ENCODE measurements at places on chromosomes 11 and 22. TPM values are rescaled to one million over a fixed set of nuclear protein-coding genes. Genes with fewer than 3 reads are reported as not detected.

The NLRP6 gene
- total RNA-seq, result not detected

The C22orf31 gene
- total RNA-seq, result 0.17 TPM

The C11orf91 gene
- not detected for total RNA-seq

The C11orf65 gene
- total RNA-seq, result 1.8 TPM

The IGLL1 gene
- total RNA-seq, result not detected

The INS gene
- not detected for total RNA-seq

The INPP5J gene
- 0.26 TPM for total RNA-seq

DNA sequence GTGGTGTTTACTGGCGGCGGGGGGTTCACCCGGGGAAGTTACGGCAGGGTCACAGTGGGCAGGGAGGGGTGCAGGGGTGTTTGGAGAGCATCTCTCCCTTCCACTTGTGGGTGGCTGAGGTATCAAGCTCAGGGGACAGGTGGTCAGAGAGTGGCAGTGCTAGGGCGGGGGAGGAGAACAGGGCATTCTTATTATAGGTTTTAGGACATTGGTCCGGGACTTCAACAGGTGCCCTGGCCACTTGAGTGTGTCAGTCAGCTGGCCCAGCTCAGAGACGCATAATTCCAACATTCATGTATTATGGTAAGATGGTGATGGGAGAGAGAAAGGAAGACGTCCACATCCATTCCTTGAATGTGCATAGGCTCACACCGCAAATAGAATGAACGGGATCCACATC lies 101.7 kb downstream of the TEAD1 start:
- DNase-seq, result no peak
- no peaks in the 10 kb centered on the region for H3K27me3 ChIP-seq
- peaks cover 27% of the 10 kb centered on the region for H3K4me1 ChIP-seq
- no peak overlapping the region for H3K27ac ChIP-seq

DNA sequence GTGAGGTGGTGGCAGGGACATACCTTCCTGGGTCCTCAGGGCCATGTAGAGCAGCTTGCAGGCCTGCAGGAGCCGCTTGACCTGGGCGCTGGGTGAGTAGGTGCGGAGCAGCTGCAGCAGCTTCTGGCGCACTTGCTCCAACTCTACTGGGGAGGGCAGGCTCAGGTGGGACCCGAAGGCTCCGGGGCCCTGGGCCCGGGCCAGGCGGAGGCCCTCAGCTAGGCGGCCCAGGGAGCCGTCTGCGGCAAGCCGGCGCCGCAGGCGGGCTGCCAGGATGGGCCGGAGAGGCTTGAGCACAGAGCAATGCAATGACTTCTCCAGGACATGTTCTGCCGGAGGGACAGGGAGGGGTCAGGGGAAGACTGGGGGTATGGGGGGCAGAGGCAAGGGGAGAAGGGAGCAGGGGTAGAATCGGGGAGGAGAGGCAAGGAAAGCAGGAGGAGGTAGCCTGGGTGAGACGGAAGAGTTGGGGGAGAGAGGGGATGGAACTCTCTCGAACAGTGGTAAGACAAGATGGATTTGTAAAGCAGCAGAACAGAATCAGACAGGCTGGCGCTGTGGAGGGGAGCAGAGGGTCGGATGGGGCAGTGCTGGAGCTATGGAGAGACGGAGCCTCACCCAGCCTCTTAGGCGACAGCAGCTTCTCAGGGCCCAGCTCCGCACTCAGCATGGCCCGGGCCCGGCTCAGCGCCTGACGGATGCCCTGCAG lies 2.2 kb downstream of the RIN1 start:
- peak overlapping the region; percentile 43 for H3K27ac ChIP-seq
- H3K4me1 ChIP-seq, result peaks cover 35% of the 10 kb centered on the region
- DNase-seq, result no peak

DNA sequence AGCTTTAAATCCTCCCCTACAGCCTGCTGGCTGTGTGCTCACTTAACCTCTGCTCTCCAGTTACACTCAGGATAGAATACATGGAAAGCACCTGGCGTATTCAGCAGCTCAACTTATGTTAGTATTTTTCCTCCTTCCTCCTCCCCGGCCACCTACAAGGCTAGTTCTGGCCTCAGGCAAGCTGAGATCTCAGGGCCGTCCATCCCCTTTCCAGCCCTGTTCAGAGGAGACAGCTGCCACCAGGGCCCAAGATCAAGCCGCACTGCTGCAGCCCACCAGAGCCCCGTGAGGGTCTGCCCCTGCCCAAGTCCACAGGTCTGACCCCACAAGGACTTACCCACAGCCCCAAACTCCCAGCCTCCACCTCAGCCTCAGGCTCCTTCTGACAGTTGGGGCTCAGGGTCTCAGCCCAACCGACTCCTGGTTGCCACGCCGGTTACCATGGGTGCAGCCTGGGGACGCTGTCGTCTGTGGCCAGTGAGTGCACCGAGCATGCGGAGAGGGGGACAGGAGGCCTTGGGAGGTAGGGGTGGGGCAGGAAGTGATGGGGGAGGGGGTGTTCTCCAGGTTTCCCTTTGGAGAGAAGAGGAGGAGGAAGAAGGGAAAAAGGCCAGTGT lies at the start of gene C11orf16:
Gene C11orf16, minus strand, starts transcription at position 384 of the 617 bp plus-strand sequence. CDS start 639 bp downstream, outside the sequence.
- no peaks in the 10 kb centered on the region for H3K27me3 ChIP-seq
- DNase-seq, result no peak
- no peak within 1 kb of the TSS for H3K4me3 ChIP-seq
- H3K27ac ChIP-seq, result no peak within 1 kb of the TSS

- no peak overlapping the region for H3K4me3 ChIP-seq
- no peaks in the 10 kb centered on the region for H3K27me3 ChIP-seq
- no peak for DNase-seq
- no peak overlapping the region for H3K27ac ChIP-seq
These were observed 3.5 kb downstream of the IFT27 start for GRCh38 chr22:36772451-36772850.

DNA sequence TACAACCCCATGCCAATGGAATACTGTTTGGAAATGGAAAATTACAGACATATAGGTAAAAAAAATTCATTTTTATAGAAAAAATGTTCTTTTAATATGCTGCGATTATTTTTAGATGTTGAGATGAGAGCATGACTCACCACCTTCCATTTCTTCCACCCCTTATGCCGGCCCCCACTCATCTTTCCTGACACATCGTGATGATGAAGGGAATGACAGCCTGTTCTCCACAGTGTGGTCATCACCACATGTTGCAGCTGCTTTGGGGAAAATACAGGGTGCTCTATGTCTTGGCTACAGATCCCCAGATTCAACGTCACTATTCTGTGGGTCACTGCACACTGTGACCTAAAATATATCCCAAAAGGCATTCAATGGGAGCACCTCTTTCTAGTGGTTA lies 916.2 kb downstream of the METTL15 start:
- H3K4me3 ChIP-seq, result no peak overlapping the region
- no peaks in the 10 kb centered on the region for H3K27me3 ChIP-seq
- DNase-seq, result peak; percentile 56
- no peak overlapping the region for H3K27ac ChIP-seq
- H3K36me3 ChIP-seq, result no peaks in the 10 kb centered on the region

DNA sequence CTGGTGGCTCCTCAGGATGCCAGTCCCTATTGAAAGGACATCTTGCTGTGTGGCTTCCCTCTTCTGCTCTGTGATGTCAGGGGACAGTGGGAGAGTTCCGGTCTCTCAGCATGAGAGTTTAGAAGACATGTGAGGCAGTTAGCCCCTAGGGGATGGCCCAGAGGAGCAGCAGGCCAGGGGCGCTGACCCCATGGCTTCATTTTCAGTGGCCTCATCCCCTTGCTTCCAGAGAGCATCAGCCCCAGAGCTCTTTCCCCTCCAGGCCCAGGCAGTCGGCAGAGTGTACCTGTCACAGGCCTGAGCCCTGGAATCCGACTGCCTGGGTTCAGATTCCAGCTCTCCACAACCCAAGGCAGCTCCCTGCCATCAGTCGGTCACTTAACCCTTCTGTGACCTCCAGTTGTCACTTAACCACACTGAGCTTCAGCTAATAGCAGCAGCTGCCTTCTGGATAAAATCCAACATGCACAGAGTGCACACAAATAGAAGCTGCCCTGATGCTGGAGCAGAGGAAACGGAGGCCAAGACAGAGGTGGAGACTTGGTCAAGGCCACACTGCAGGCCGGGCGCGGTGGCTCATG lies 14.1 kb upstream of the LRRC10B start:
- peaks cover 2% of the 10 kb centered on the region for H3K27me3 ChIP-seq
- peaks cover 10% of the 10 kb centered on the region for H3K4me1 ChIP-seq
- no peaks in the 10 kb centered on the region for H3K36me3 ChIP-seq
- H3K4me3 ChIP-seq, result no peak overlapping the region

DNA sequence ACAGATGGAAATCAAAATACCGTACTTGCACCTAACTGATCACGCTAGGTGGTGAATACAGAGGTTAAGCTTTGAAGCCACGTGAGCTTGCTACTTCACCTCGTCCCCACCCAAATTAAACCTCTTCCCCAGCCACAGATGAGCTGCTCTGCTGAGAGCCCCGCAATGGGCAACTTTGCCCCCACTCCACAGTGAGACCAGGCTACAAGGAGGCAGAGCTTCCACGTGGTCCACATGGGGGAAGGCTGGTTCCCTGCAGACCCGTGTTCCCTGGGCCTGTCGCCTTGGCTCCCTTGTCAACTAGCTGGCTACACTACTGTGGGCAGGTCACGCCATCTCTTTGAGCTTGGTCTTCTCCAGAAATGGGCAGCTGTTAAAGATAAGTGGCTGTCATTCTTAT lies 10.9 kb downstream of the CD5 start:
- H3K4me3 ChIP-seq, result no peak overlapping the region
- H3K27ac ChIP-seq, result no peak overlapping the region
- no peak for DNase-seq
- H3K27me3 ChIP-seq, result no peaks in the 10 kb centered on the region
- H3K4me1 ChIP-seq, result no peaks in the 10 kb centered on the region
- no peaks in the 10 kb centered on the region for H3K36me3 ChIP-seq

GRCh38 chr11:60357771-60358170 lies 20.6 kb upstream of the MS4A7 start:
- no peaks in the 10 kb centered on the region for H3K4me1 ChIP-seq
- DNase-seq, result no peak
- H3K4me3 ChIP-seq, result no peak overlapping the region
- H3K36me3 ChIP-seq, result no peaks in the 10 kb centered on the region

DNA sequence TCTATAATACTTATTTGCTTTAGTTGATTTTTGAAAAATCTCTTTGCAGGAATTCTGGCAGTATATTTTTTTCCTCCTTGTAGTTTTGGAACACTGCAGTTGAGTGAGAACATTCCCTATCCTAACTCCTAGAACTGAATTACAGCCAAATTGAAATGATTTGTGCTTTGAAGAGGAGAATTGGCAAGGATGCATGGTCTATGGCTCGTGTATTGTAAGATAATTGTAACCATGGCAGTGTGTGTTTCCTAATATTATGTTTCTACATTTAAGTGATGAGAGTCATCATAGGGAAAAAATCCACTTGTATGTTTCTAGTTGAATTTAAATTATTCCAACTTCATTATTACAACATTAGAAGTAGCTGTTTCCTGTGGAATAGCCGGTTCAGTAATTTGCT lies 80.9 kb upstream of the MYO18B start:
- H3K27me3 ChIP-seq, result no peaks in the 10 kb centered on the region
- H3K36me3 ChIP-seq, result no peaks in the 10 kb centered on the region
- DNase-seq, result peak; percentile 17
- no peak overlapping the region for H3K4me3 ChIP-seq
- H3K4me1 ChIP-seq, result no peaks in the 10 kb centered on the region
- no peak overlapping the region for H3K27ac ChIP-seq

- H3K4me1 ChIP-seq, result peaks cover 33% of the 10 kb centered on the region
- H3K27ac ChIP-seq, result no peak overlapping the region
- no peaks in the 10 kb centered on the region for H3K36me3 ChIP-seq
- H3K4me3 ChIP-seq, result no peak overlapping the region
These were observed 11.6 kb downstream of the ATXN10 start for GRCh38 chr22:45683248-45683647.

DNA sequence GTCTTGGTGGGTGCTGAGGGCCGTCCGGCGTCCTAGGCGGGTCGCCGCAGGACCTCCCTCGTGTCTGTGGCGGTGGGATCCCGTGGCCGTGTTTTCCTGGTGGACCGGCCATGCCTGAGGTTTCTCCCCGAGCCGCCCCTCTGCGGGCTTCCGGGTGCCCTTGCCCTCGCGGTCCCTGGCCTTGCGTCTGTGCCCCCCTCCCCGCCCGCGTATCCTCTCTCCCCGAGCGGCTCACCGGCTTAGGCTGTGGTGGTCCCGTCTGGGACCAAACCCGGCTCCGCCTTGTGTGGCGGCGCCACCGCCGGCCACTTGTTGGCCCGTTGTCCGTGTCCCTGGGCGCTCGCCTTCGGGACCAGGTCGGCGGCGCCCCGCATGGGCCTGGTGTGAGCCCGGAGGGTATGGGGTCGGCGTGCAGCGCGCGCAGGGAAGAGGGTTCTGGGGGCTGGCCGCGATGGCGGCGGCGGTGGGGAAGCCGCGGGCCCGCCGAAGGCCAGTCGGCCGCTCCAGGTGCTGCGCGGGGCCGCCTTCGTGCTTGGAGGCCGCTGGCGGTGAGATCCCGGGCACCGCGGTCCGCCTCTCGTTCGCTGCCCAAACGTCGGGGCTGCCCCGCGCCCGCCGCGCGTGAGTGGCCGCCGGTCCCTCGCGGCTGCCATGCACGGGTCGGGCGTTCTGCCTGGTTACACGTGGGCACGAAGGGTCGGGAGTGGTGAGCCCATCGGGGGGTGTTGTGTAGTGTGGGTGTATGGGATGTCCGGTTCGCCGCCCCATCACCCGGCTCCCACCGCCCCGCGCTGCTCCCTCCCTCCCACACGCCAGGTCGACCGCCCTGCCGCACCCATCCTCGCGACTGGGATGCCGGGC lies 3899.1 kb upstream of the OR11H1 start:
- no peaks in the 10 kb centered on the region for H3K27me3 ChIP-seq
- no peaks in the 10 kb centered on the region for H3K36me3 ChIP-seq
- no peak overlapping the region for H3K4me3 ChIP-seq

GRCh38 chr22:50672471-50673230 lies at the start of gene SHANK3:
Gene SHANK3 (plus strand): TSS chr22:50672823.
- no peaks in the 10 kb centered on the region for H3K4me1 ChIP-seq
- peaks cover 28% of the 10 kb centered on the region for H3K27me3 ChIP-seq
- no peak within 1 kb of the TSS for H3K27ac ChIP-seq
- no peaks in the 10 kb centered on the region for H3K36me3 ChIP-seq
- no peak for DNase-seq

DNA sequence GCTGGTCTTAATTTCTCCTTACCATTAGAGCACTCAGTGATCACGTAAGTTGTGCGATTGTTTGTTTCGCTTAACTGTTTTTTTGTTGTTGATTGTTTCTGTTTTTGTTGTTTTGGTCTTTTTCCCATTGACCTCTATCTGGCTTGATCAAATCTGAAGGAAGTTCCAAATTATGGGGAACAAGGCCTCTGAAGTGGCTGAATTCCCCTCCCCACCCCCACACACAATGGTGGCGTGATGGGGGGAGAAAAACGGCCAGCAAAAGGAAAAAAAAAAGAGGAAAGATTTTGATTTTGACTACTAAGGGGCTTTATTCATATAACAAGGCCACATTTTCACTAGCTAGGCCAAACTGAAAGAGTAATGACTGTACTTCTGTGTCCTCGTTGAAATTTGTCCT lies 53.6 kb downstream of the OSBPL5 start:
- H3K27ac ChIP-seq, result no peak overlapping the region
- peaks cover 9% of the 10 kb centered on the region for H3K36me3 ChIP-seq
- no peak overlapping the region for H3K4me3 ChIP-seq
- no peak for DNase-seq
